Calu3 (cell line): ENCODE measurements at places on chromosomes 1 and 21.

GRCh38 chr1:35605867-35606182 is 32.7 kb downstream of the TFAP2E start:
- DNase-seq, result no peak

- no peak for DNase-seq
Observed at GRCh38 chr1:59418363-59419144, 121.7 kb downstream of the FGGY start.

GRCh38 chr1:75243124-75243523 is 108.9 kb downstream of the LHX8 start:
- no peak for DNase-seq

DNA sequence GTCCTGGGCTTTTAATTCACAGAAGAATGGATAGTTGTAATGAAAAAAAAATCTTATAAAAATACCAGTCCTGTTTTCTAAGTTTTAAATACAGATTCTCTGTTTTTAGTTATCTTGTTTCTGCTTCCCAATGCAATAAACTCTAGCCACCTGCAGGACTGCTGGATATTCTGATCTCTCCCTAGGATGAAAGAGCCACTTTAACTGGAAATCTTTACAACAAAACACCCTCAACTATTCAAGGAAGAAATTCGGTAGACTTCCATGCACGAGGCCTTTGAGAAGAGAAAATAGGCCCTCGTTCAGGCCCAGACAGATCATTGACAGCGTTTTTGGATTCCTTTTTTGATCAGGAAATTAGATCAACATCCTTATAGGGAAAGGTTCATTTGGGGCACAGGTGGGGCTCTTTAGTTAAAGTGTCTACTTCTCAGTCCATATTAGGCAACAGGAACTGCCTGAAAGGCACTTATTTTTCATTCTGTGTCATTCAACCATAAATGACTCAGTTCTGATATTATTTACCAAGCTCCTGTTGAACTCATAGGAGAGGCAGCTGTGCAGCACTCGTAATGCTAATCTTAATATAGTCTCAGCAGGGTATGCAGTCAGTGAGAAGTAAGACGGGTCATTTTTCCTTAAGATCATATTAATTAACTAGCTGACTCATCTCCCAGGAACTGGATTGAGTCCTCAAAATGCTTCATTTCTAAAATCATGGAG is 71.1 kb upstream of the ERRFI1 start:
- peak; percentile 50 for DNase-seq

GRCh38 chr21:39837861-39838359 is 29.3 kb upstream of the PCP4 start:
- DNase-seq, result no peak

- DNase-seq, result peak; percentile 80
Observed at GRCh38 chr1:2044510-2045319, 5.5 kb upstream of the PRKCZ start.

DNA sequence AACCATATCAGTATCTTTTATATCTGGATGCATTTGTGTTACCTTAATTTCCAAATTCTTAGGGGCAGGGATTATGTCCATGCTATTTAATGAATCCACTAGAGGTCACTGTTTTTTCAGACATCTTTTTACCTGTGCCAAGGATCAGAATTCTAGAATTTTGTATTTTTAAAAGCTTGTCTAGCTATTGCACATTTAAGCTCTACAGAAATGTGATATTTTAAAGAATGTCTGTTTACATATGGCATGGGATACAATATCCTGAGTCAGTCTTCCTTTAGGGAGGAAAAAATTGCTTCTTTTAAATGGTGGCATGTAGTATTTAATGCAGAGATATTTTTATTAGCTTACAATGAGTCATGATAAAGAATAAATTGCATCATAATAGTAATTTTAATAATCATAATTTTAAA is 11.3 kb downstream of the RPAP2 start:
- DNase-seq, result no peak

- no peak for DNase-seq
Observed at GRCh38 chr1:208019257-208019656, 108.3 kb upstream of the CD34 start.

GRCh38 chr1:225349826-225350225 is 78.0 kb downstream of the LBR start:
- no peak for DNase-seq

- DNase-seq, result peak; percentile 78
Observed at GRCh38 chr21:42414928-42415769, 11.4 kb downstream of the UBASH3A start.
